ENCODE measurements at places on chromosomes 5 and 9.

DNA sequence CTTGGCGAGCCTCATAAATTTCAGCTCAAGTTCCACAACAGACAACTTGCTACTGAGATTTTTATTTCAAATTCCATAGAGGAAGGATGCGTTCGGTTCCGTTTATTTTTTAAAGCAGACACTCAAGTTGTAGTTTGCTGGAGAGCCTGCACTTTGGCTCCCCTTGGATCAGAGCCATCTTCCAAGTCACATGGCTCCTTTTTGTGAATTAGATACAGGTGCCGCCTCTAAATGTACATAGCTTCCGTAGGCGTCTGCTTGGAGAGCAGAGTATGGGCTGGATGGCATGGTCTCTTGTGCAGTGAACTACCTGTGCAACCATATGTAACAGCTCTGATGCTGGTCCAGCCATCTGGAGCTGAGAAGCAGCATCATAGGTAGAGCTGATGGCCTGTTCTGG, 73.9 kb upstream of the WWC1 start:
- DNase-seq, result no peak

DNA sequence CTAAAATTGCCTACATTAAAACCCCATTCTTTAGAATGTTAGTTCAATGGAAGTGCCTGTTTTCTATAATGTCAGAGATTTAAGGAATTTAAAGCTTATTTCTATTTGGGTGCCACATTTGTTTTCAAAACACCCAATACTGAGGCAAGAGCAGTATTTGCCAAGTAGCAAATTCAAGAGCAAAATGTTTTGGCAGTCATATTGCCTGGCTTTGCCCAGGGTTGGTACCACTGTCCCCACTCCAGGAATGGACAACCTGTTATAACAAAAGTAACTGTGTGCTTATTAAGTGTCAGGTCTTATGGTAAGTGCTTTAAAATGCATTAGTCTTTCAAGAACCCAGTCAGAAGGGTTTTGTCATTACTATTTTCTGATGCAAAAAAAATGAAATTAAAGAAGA, 19.3 kb downstream of the ITGA1 start:
- no peak for DNase-seq

DNA sequence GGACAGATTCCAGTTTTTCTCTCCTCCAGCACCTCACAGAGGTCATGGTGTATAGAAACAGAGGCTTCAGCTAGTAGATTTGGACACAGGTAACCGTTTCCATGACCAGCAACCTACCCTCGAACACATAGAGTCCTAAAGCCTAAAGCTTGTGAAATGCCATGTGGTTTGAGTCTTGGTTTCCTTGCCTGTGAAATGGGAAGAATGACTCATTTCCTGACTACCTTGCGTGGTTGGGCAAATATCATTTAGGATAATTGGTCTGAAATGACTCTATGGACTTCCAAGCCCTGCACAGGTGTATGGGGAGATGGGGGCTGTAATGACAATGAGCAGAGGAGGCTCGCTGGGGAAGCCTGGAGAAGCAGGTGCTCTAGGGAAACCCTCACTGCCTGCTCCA, 134.6 kb downstream of the TTLL11 start:
- DNase-seq, result no peak

GRCh38 chr9:127170652-127171051, 48.2 kb upstream of the ANGPTL2 start:
- DNase-seq, result no peak

GRCh38 chr5:132479111-132479951, 11.2 kb downstream of the IRF1 start:
- DNase-seq, result no peak

GRCh38 chr9:34279411-34279810, 49.7 kb downstream of the KIF24 start:
- DNase-seq, result no peak

- no peak for DNase-seq
Measured at GRCh38 chr9:81499021-81499454, 190.3 kb downstream of the TLE1 start.

- no peak for DNase-seq
Measured at GRCh38 chr9:16516891-16517290, 353.6 kb downstream of the BNC2 start.

DNA sequence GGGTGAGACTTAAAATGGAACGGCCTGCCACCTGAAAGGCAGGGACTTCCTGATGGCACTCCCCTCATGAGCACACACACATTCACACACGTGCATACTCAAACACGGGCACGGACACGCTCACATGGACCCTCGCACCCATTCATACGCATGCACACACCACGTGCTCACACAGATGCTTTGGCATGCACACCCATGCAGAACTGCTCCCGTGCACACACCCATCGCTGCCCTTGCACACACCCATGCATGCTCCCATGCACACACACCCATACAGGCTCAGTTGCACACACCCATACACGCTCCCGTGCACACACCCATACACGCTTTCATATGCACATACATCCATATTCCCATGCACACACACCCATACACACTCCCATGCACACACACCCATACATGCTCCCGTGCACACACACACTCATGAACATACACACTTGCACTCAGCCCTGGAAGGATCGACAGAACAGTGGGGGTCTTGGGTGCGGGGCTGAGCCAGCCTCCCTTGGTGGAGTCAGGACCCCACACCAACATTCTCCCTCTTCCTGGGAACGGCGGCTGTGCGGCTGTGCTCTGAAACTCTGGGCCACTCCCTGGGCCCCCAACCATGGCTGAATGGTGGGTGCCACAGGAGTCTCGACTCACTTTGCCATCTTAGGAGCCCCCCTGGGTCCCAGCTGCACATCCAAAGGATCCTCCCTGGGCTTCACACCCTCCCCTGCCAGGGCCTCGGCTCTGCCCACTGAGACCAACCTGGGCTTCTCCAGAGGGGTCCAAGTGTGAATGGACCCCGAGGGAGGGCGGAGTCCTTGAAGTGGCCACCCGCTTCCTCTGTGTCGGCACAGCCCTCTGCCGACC, 115.2 kb downstream of the RXRA start:
- no peak for DNase-seq

GRCh38 chr5:74094096-74094781, 468.2 kb downstream of the ARHGEF28 start:
- DNase-seq, result no peak

DNA sequence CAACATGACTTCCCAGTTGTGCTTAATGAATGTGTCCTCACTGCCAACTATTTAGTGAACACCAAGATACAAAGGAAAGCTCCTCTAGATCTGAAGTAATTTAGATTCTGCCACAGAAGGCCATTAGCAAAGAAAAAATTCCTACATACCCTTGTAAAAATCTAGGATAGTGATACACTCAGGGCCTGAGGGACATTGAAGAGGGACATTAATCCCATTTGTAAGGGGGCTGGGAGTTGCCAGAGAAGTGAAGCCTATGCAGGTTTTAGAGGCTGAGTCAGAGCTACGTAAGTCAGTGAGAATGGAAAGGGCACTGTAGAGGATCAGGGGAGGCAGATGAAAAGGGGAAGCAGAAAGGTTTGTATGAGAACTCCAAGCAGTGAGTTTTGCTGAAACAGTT, 286.9 kb upstream of the TARS1 start:
- no peak for DNase-seq

DNA sequence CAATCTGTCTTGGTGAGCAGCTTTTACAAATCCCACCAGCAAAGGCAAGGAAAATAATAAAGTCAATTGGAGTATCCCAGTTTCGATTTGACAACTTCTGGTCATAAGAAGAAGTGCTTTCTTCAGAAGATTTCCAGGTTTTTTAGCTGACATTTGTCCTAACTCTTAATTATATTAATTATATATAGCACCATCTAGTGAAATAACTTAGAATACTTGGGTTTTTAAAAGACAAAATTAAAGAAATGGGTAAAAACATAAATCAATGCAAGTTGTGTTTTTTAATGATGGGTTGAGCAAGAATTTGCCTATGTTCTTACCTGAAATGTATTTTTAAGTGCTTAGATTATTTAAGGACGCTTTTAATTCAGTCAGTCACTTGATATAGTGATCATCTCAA, 421.8 kb downstream of the ACTL7B start:
- DNase-seq, result no peak

DNA sequence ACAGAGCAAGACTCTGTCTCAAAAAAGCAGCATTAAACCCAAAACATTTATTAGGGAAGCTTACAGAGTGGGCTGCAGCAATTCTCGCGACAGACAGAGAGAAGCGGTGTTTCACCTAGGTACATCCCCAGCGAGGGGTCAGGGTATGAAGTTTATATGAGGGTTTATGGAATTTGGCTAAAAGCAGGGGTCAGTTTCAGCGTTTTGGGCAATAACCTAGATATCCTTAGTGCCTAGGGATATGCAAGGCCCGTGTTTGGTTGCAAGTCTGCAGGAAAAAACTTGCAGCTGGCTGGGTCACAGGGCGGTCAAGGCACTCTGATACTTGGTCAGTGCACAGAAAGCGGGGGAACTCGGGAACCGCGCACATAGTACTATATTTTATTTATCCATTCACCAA, 649 bp upstream of the GLE1 start:
- DNase-seq, result no peak

DNA sequence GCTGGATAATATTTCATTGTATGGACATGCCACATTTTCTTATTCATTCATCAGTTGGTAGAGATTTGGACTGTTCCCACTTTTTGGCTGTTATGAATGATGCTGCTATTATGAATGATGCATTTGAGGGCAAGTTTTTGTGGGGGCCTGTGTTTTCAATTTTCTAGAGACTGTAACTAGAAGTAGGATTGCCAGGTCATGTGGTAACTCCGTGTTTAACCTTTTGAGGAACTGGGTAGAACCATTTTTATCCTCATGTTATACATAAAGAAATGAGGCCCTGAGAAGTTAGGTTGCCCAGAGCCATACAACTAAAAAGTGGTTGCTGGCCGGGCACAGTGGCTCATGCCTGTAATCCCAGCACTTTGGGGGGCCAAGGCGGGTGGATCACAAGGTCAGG, 22.4 kb upstream of the STRBP start:
- no peak for DNase-seq

DNA sequence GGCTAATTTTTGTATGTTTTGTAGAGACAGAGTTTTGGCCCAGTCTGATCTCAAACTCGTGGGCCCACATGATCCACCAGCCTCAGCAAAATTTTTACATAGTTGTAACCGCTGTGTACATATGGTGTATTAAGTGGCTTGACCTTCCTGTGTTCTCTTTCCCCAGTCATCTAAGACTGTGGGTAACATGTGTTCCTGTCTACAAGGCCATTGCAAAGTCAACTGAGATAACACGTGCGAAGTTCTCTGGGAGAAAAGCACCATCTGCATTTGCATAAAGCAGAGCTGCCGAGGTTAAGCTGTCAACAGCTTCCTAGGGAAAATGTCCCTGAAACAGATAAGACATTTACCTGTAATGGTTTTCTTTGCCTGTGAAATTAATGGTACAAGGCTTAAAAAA, 273.7 kb downstream of the FANCC start:
- DNase-seq, result no peak

All from activated CD4-positive, alpha-beta T cell treated with anti-CD3 and anti-CD28 coated beads, Interleukin-2, amount 50 U/mL, for 24 hours (primary cell).